ENCODE measurements at places on chromosomes 4 and X.

- no peak for DNase-seq
These were observed 41.5 kb downstream of the QRFPR start for GRCh38 chr4:121339307-121339706.

- peak; percentile 15 for DNase-seq
These were observed at the start of the genes DHRSX and ZBED1 for GRCh38 chrX:2500803-2501558. DHRSX (minus strand) TSS chrX:2500976; CDS start chrX:2500925, 51 bp downstream. ZBED1 (minus strand) TSS chrX:2500976; CDS start chrX:2490719, 10,257 bp downstream.

DNA sequence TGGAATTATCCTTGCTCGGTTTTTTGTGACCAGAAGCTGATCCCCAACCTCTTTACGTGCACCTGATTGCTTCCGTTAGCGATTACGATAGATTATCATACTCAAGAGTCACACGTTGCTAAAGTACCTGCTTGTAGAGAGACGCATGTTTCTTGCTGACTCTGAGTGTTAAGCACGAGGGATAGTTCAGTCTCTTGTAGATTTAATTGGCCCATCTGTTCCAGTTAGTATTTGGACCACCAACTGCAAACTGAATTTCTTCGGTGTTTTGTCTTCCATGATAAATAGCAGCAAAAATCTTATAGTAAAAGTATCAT lies 516 bp upstream of the COX18 start:
- DNase-seq, result no peak

- no peak for DNase-seq
These were observed 156.6 kb downstream of the FAM13A start for GRCh38 chr4:88900432-88900831.

DNA sequence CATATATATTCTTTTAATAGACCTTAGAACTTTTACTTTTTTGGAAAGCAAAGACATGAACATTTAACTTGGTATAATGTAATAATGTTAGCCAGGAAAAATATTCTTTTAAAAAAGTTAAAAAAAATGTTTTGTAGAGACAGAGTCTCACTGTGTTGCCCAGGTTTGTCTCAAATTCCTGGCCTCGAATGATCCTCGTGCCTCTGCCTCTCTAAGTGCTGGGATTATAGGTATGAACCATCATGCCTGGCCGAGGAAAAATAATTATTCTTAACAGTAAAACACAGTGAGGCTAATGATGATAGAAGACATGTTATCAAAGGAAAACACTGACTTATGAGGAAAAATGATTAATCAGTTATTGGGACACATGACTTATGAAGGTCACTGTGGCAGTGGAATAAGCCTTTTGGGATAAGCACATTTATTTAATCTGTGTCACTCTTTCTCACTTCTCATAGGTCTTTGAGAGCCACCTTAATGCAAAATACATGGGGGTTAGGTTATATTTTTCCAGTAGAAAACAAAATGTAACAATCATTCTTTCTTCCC lies 6.0 kb upstream of the BMP2K start:
- no peak for DNase-seq

DNA sequence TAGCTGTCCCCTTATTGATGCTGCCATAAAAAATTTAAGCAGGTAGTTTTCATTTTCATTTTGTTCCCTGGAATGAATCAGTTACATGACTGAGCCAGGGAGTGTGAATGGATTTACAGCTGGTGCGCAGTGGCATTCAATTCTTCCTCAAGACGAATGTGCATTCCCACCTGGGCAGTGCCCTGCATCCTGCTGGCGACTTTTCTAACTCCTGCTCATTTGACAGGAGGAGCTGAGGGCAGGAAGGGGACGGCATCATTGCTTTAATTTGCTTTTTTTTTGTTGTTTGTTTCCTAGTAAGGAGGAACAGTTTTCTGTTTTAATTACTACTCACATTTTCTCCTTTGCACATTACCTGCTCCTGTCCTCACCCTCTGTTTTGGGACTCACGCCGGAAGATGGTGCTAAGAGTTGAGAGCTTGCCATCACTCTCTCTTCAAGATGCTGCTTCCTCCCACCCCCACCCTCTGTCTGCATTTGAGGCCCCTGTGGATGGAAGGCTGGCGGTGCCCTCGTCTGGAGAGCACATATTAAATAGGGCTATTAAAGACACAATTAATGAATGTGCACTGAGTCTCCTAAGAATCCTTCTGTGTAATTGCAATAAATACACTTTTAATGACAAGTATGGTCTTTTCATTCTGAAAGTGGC lies 35.8 kb downstream of the PSAPL1 start:
- no peak for DNase-seq
